ENCODE measurements at places on chromosomes 2 and 18. TPM values are rescaled to one million over a fixed set of nuclear protein-coding genes. Genes with fewer than 3 reads are reported as not detected.

ATP6V1B1 gene
- total RNA-seq, result not detected

MLPH gene
- not detected for total RNA-seq

FER1L5 gene
- not detected for total RNA-seq

KIDINS220 gene
- 73.7 TPM for total RNA-seq

OSBPL6 gene
- 6.7 TPM for total RNA-seq

DYNAP gene
- total RNA-seq, result not detected

DPYSL5 gene
- total RNA-seq, result not detected
